ENCODE measurements at places on chromosomes 13 and 19.

GRCh38 chr19:30743011-30743410 is 370.8 kb downstream of the ZNF536 start:
- DNase-seq: no peak

GRCh38 chr19:19406878-19407632 is 1.6 kb downstream of the GATAD2A start:
- no peak for DNase-seq

DNA sequence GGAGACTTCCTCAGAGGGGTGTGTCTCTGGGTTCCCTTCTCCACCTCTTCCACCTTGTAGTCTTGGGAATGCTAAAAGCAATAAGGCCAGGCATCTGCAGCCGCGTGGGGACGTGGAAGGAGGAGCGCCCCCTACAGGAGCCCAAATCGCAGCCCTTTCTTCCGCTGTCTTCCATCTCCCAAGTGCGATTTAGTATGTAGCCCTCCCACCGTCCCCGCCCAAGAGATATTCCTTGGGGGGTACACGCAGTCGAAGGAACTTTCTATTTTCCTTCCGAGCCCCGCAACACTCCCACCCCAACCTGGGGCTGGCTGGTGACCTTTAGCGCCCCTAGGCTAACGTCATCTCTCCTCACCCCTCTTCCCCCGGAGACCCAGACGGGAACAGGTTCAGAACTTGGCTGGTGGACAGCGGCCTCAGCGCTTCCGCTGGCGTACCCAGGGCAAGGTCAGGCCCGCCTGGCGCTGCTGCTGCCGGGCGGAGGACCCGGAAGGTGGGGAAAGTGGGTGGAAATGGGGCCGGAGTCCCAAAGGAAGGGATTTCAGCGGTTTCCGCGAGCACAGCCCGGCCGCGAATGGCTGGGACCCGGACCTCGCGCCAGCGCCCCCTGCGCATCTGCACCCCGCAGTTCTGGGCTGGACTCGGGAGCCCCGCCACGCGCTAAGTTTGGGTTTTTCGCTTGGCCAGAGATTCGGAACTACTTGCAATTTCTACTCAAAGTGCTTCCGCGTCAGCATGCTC is 2.1 kb upstream of the PCDH8 start:
- peak; percentile 45 for DNase-seq

- DNase-seq: no peak
Measured at GRCh38 chr19:29098863-29099481, 114.0 kb downstream of the UQCRFS1 start.

GRCh38 chr13:80447747-80448146 is 106.8 kb upstream of the SPRY2 start:
- DNase-seq: no peak

DNA sequence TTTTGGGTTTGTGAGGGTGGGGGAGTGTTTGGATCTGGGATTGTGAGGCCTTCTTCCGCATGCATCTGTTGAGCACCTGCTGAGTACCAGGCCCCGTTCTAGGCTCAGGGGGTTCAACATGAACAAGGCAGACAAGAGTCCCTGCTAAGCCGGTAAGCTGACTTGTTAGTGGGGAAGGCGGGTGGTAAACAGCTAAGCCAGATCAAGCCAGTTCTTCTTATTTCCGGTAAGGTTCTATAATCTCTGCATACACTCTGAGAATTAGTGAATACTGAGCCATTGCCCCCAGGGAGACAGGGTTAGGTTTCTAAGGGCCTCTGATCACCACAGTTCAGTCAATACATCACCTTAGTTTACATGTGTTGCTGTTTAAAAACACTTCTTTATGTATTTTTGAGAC is 9.9 kb upstream of the EHD2 start:
- DNase-seq: no peak

GRCh38 chr19:41220811-41221210 is 1.8 kb downstream of the AXL start:
- DNase-seq: no peak

GRCh38 chr19:4134351-4134750 is 10.4 kb upstream of the MAP2K2 start:
- no peak for DNase-seq

DNA sequence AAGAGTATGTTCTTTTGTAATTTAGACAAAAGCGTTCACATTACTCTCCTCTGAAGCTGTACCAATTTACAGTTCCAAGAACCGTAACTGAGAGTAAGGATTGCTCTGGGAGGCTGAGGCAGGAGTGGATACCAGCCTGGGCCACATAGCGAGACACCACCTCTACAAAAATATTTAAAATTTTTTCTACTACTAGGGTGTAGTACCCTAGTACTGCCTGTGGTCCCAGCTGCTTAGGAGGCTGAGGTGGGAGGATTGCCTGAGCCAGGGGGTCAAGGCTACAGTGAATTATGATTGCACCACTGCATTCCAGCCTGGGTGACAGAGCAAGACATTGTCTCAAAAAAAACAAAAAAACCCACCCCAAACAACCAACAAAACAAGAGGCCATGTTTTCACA is 12.1 kb upstream of the CYP2A6 start:
- DNase-seq: no peak

DNA sequence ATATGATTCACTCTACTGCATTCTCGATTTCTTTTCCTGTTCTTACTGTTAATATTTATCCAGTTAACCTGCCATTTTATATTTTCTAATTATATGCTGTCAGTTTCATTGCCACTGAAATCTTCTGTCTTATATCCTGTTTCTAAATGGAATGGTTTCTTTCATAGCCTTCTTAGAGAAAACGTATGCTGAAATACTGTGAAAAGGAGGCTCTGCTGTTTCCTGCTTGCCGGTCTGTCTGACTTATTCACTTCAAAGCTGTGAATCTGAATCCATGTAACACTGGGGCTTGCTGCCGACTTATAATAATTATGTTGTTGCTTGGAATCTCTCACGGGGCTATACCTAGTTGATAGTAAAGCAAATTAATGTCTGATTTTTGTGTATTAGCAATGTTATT is 80.0 kb downstream of the GPR12 start:
- no peak for DNase-seq

- no peak for DNase-seq
Measured at GRCh38 chr19:45314708-45315245, 7.9 kb downstream of the CKM start.

DNA sequence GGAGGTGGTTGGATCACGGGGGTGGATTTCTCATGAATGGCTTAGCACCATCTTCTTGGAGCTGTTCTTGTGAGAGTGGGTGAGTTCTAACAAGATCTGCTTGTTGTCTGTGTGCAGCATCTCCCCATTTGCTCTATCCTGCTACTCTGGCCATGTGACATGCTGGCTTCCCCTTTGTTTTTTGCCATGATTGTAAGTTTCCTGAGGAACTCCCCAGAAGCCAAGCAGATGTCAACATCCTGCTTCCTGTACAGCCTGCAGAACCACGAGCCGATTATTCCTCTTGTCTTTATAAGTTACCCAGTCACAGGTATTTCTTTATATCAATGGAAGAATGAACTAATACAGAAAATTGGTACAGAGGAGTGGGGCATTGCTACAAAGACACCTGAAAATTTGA is 2.3 kb upstream of the SIGLEC12 start:
- DNase-seq: no peak
